ENCODE measurements at places on chromosomes 13 and 19.

DNA sequence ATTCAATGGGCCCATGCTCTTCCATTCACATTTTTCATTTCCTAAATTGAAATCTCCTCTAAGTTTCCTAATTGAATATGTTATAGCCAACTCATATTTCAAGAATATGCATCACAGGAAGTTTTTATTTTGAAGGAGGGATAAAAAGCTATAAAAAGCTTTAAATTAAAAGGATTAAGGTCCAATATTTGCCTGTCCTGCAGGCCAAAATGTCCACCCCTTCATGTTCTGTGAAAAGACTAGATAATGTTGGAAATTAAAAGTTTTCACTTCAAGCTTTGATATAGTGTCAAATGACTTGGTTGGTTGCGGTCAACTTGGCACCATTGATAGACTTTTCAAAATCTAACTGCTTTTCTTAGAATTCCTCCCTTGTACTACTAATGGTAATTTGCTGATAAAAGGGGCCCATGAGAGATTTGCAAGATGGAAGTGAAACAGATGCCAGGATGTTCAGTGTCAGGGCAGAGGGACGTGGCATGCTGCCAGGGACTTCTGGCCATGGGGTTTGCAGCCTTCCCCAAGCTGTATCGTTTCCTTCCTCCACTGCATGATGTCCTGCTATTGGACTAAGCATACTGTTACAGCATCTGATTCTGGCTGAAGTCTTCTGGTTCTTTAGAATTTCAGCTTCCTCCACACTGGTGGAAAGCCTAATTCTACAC, 547.3 kb upstream of the MIR17HG start:
- no peak for DNase-seq

DNA sequence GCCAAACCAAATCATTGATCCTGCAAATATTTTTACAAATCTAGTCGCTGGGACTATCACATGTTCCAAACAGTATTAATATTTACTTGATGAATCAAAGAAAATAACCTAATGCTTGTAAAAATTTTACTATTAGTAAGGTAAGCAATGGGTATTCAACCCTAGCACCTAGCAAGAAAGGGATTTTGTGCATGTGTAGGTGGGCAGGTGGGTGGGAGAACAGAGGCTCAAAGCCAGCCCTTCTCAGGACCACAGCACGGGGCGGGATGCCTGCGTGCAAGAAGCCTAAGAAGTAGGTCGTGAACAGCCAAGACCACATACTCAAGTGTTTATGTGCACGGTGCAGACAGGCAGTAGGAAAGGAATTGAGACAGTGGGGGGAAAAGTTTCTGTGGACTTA, 26.6 kb downstream of the DOCK9 start:
- no peak for DNase-seq

DNA sequence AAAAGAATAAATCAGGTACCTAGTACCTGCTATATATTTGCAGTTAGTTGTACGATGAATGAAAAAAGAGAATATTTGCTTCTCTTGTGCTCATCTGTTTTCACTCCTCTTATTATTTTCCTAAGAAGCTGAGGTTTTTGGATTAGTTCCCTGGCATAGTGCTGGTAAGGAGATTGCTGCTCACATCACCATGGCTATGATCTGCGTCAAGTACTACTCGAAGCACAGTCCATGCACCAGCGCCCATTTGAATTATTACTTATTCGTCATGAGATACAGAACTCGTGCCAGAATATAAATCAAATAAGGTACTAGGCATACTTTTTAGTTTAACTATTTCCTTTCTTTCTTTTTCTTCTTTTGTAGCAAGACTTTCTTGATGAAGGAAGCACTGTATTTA, 7.1 kb downstream of the SERTM1 start:
- DNase-seq = no peak

DNA sequence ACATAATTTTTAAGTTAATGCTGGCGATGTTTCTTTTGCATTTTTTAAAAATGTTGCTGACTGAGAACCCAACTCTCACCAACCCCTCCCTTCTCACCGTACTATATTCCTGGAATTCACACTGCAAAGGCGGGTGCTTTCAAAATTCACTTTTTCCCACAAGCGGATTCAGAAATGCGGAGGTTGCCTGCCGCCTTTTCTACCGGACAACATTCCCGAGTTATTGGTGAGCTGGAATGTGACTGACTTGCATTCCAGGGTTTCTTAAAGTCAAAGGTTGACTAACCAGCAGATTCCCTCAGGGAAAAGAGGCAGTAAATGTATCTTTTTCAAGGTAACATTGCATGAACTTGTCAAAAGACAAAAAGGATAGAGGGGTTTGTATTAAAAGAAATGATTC, 113.3 kb downstream of the RAB20 start:
- no peak for DNase-seq

- no peak for DNase-seq
These were observed 13.6 kb upstream of the FBXO17 start for GRCh38 chr19:38989066-38989605.

GRCh38 chr13:77143431-77143830, 116.5 kb upstream of the FBXL3 start:
- DNase-seq = no peak

GRCh38 chr19:456547-457110, 4.2 kb downstream of the SHC2 start:
- no peak for DNase-seq

GRCh38 chr19:41478875-41479756, 36.2 kb downstream of the ERICH4 start:
- no peak for DNase-seq

- DNase-seq = no peak
These were observed 125.7 kb downstream of the CRYL1 start for GRCh38 chr13:20399961-20400360.

GRCh38 chr13:29125191-29125933, 305.2 kb downstream of the MTUS2 start:
- no peak for DNase-seq

DNA sequence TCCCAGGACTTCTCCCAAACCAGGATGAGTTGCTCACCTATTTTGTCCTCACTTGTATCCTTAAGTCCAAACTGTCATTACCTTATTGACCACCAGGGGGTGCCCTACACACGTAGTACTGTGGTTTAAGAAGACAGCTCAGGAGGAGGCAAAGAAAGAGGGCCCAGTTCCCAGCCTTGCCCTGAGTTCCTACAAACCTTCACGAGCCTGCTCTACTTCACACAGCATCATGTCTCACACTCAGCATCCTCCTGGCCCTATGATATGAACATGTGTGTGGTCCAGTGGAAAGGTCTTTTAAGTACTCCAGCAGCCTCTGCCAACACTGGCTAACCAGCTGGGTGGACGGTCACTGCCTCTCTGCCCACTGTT, 8.1 kb upstream of the ZNF784 start:
- DNase-seq = peak; percentile 83

- no peak for DNase-seq
These were observed 14.7 kb downstream of the B3GLCT start for GRCh38 chr13:31214435-31214834.

DNA sequence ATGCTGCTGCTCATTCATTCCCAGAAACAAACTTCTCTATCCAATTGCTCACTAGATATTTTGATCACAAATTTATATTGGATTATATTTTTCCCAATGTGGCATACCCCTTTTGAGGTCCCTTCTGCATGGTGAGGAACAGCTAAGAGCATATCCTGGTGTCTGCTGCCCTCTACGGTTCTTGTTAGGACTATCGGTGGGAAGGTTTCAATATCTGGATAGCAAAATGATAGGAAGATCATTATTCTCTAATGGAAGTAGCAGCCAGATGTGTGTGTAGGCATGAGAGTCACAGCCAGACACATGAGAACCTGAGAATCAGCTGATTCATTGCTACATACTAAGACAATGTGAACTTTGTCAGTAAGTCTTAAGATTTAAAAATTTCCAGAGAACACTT, 1422.4 kb upstream of the MIR17HG start:
- no peak for DNase-seq

GRCh38 chr19:52237771-52238400, 31.5 kb upstream of the ZNF766 start:
- DNase-seq = no peak

DNA sequence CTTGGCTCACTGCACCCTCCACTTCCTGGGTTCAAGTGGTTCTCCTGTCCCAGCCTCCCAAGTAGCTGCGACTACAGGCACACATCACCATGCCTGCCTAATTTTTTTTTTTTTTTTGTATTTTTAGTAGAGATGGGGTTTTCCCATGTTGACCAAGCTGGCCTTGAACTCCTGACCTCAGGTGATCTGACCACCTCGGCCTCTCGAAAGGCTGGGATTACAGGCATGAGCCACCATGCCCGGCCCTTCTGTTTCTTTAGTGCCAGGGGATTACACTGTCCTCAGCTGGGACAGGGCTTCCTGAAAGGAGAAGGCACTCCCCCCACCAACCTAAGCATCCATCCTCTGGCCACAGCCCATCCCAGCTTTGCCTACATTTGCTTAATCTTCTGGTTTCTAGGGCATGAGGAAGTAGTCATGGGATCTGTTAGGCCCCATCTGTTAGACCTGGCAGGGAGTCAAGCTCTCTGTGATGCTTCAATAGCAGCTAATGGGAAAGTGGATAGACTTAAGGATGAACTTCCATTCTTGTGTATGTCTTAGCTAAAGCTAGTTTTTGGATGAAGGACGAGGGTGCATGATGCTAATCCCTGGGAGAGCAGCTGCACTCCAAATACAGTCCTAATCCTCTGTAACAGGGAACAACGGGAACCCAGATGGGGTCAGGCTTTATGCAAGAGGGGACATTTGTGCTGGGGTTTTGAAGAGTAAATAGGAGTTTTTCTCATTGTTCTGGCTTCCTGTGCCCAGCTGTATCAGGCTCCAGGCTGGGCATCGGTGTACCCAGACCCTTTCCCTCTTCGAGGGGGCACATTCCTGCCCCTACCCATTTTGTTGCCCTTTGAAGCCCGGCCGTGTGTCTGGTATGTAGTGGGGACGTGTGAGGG, 2.6 kb downstream of the VAV1 start:
- peak; percentile 33 for DNase-seq

GRCh38 chr19:2494447-2495129, 18.7 kb downstream of the GADD45B start:
- DNase-seq = no peak

Data from NCI-H446 treated with DMSO at 0.1 percent for 48 hours (cell line).